ENCODE measurements at places on chromosomes 1 and 21. TPM values are rescaled to one million over a fixed set of nuclear protein-coding genes. Genes with fewer than 3 reads are reported as not detected.

DNA sequence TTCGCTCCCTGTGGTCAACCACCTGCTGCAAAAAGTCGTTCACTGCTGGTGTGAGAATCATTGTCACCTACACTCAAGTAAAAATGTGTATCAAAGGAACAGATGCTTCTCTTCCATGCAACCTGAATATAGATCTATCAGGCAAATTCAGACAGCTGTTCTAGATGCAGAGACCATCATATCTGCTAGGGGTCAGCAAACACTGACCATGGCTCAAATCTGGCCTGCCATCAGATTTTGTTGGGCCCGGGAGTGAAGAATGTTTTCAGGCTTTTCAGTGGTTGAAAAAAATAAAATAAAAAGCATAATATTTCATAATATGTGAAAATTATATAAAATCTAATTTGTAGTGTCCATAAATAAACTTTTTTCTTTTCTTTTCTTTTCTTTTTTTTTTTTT lies 199.6 kb downstream of the RGS7 start:
- peak; percentile 19 for DNase-seq

DNA sequence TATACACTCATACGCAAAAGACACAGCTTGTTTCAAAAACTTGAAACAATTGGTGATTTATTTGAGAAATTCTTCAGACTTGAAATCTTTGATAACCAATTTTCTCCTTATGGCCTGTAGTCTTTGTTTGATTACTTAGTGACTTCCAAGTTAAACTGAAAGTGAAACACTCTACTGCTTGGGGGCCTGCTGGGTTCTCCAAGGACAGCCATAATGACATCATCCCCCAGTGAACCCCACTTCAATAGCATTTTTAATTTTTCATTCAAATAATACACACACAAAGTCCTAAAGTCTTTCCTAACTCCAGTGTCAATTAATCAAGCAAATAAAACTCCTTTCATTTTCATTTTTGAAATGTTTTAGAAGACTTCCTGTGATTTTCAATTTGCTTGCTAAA lies 59.2 kb downstream of the KRTAP19-8 start:
- no peak for DNase-seq

- peak; percentile 6 for DNase-seq
Observed at GRCh38 chr1:114061121-114061830, 82.0 kb downstream of the OLFML3 start.

- no peak for DNase-seq
Observed at GRCh38 chr1:26114165-26114927, 2.7 kb downstream of the PDIK1L start.

DNA sequence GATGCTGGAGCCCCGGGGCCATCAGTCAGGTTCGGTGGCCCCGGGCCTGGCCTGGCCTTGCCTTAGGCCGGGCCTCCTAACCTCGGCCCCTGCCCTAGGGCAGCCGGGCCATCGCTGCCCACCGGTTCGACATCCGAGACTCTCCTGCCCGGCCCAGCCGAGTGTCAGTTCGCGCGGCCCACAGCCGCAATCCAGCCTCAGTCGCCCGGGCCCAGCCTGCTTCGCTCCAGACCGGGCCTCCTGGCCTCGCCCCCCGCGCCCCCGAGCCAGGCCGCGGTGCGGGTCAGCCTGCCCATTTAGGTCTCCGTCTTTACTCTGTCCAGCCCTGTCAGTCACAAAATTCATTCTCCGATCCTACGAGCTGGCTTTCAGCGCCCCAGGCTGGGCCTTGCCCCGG lies 777 bp downstream of the LRRC41 start:
- DNase-seq, result peak; percentile 22

DNA sequence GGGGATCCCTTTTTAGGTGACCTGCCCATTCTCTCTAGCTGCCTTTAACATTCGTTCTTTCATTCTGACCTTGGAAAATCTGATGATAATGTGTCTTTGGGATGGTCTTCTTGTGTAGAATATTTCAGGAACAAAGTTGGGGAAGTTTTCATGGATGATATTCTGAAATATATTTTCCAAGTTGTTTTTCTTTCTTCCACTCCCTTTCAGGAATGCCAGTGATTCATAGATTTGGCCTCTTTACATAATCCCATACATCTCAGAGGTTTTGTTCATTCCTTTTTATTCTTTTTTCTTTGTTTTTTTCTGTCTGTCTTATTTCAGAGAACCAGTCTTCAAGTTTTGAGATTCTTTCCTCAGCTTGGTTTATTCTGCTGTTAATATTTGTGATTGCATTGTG lies 13.9 kb upstream of the SCMH1 start:
- no peak for DNase-seq

- DNase-seq, result peak; percentile 80
Observed at GRCh38 chr1:229717786-229718576, 91.9 kb downstream of the URB2 start.

GRCh38 chr1:201145132-201145531 lies 9.1 kb downstream of the TMEM9 start:
- DNase-seq, result no peak

DNA sequence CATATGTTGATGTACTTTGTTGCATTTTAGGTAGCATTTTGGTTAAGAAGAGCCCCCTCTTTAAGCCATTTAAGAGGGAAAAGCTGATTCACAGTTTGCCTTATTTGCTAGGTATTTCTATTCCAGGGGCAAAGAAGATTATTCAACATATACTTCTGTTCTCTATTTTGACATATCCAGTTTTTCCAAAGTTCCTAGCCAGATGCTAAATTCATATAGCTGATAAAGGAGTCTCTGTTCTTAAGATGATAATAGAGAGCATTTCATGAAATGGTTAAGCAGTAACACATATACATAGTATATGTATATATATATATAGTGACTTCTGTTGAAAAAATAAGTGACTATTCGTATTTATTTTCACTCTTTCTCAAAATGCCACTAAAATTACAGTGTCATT lies 15.5 kb upstream of the CD55 start:
- no peak for DNase-seq

Gene GUCA2B
- not detected for total RNA-seq

Gene PIK3CD
- 18.8 TPM for total RNA-seq

- DNase-seq, result peak; percentile 57
Observed at GRCh38 chr1:240732390-240732789, 120.4 kb upstream of the GREM2 start.

DNA sequence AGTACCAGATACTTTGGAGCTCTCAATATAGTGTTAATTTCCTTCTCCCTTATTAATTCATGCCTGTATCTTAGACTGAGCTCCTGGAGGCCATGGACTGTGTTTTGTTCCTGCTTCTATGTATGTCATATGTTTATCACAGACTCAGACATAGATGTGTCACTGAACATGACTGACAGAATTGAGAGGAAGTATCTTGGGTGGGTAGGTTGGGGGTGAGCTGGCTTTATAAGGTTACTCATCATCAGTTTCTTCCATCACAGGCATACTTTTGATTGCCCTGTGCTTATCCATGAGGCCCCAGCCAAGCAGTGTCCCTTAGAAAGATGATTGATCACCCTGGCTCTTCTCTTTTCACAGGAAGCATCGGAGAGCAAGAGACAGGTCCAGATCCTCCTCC lies 5.6 kb upstream of the SH3D21 start:
- DNase-seq, result no peak

DNA sequence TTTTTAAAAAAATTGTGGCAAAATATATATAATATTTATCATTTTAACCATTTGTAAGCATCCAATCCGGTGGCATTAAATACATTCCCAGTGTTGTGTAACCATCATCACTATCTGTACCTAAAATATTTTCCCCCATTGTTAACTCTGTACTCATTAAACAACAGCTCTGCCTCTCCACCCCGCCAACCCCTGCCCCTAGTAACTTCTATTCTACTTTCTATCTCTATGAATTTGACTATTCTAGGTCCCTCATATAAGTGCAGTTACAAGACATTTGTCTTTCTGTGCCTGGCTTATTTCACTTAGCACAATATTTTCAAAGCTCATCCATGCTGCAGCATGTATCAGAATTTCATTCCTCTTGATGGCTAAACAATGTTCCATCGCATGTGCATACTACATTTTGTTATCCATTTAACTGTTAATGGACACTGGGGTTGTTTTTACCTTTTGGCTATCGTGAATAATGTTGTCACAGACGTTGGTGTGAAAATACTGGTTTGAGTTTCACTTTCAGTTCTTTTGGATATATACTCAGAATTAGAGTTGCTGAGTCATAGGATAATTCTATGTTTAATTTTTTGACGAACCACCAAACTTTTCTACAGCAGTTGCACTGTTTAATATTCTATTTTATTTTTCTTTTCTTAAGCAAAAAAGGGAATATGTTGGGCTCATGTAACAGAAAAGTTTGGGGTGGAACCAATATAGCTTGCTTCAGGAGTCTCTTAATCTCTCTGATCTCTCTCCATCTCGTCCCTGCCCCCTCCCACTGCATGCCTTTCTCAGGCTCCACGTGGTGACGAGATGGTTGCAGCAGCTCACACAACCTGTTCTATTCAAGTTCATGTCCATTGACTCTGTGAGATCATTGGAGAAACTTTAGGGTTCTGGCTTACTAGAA lies 25.2 kb upstream of the RCAN1 start:
- no peak for DNase-seq

- peak; percentile 2 for DNase-seq
Observed at GRCh38 chr1:182507685-182508084, 57.7 kb downstream of the RGSL1 start.

- DNase-seq, result peak; percentile 78
Observed at GRCh38 chr1:923131-923990, at the start of gene SAMD11. SAMD11 (plus strand) TSS chr1:923923; CDS start chr1:924432, 509 bp downstream.

Data from LHCN-M2 (cell line).